ENCODE measurements at places on chromosomes 3 and 15.

GRCh38 chr3:64956711-64957325 lies 269.0 kb upstream of the ADAMTS9 start:
- DNase-seq: no peak

GRCh38 chr3:13857702-13858380 lies 22.0 kb downstream of the WNT7A start:
- no peak for DNase-seq

DNA sequence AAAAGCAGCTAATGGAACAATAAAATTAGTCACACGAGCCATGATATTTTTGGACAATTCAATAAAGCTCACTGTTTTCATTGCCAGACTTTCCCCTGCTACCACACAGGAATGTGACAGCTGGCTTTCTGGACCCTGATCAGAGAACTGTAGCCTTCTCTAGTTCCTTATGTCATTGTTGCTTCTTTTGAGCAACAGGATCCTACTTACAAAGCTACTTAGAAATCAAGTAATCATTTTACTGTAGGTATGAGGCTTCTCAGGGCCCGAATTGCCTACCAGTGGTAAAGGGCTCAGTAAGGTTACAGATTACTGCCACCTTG lies 94.3 kb upstream of the AADACL2 start:
- DNase-seq: no peak

GRCh38 chr3:14404631-14405359 lies 2.4 kb downstream of the SLC6A6 start:
- DNase-seq: no peak
